Activated CD4-positive, alpha-beta T cell treated with anti-CD3 and anti-CD28 coated beads, Interleukin-2, amount 10 ng/mL, durations not matched to agents 7 days and 5 days (primary cell): ENCODE measurements at places on chromosomes 3 and 15.

GRCh38 chr3:136346486-136346885, 96.3 kb downstream of the PCCB start:
- no peaks in the 10 kb centered on the region for H3K27me3 ChIP-seq

GRCh38 chr3:116265320-116265695, 180.0 kb downstream of the LSAMP start:
- no peaks in the 10 kb centered on the region for H3K27me3 ChIP-seq
- H3K36me3 ChIP-seq, result no peaks in the 10 kb centered on the region
- H3K4me1 ChIP-seq, result no peaks in the 10 kb centered on the region
- H3K27ac ChIP-seq, result no peak overlapping the region
- no peak for DNase-seq
- no peak overlapping the region for H3K4me3 ChIP-seq

GRCh38 chr15:37130356-37130755, 30.0 kb upstream of the MEIS2 start:
- H3K36me3 ChIP-seq, result no peaks in the 10 kb centered on the region
- peaks cover 9% of the 10 kb centered on the region for H3K27me3 ChIP-seq
- no peak overlapping the region for H3K4me3 ChIP-seq
- DNase-seq, result no peak
- H3K27ac ChIP-seq, result no peak overlapping the region

DNA sequence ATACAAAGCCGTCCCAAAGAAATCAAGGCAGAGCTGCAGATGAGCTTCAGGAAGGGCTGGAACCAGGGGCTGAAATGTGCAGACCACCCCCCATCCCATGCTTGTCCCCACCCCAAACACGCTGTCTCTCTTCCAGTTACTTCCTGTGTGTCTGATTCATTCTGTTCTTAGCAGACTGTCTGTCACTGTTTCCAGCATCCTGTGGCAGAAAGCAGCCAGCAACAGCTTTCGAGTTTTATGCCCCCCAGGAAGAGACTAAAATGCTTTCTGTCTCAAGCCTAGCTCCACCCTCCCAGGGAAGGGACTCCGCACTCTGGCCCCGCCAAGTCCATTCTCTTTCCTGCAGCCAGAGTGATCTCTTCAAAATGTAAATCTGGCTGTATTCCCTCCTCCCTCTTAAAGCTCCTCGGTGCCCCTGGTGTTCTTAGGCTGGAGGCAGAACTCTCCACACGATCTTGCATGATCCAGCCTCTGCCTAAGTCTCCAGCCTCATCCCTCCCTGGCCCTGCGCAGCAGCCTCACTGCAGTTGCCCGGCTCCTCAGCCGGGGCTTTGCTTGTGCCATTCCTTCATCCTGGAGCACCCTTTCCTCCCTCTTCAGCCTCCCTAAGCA, 41.5 kb downstream of the HRH1 start:
- peak overlapping the region; percentile 84 for H3K27ac ChIP-seq
- no peak overlapping the region for H3K4me3 ChIP-seq
- H3K36me3 ChIP-seq, result no peaks in the 10 kb centered on the region
- DNase-seq, result peak; percentile 32
- no peaks in the 10 kb centered on the region for H3K27me3 ChIP-seq

GRCh38 chr15:70254311-70254869, 156.7 kb upstream of the TLE3 start:
- H3K4me1 ChIP-seq, result peaks cover 28% of the 10 kb centered on the region
- H3K27me3 ChIP-seq, result peaks cover 12% of the 10 kb centered on the region
- no peak overlapping the region for H3K27ac ChIP-seq
- H3K4me3 ChIP-seq, result no peak overlapping the region

DNA sequence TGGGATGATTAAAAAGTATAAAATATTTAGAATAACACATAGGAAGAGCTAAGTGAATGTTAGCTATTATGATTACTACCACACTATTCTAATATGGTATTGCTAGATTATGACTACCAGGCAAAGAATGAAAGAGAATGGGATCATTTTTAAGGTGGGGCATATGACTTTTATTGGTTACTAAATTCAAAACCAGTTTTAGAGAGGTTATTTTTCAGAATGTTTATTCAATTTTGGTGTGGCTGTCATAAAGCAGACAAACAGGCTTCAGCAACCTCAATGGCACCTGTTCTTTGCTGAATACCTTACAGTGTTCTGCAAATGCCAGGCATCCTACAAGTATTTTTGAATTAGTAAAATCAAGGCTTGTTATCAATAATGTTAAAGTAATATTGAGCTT, 12.8 kb downstream of the SPTSSB start:
- H3K27ac ChIP-seq, result no peak overlapping the region
- DNase-seq, result no peak
- peaks cover 37% of the 10 kb centered on the region for H3K27me3 ChIP-seq
- H3K4me3 ChIP-seq, result no peak overlapping the region
- H3K4me1 ChIP-seq, result no peaks in the 10 kb centered on the region
- H3K36me3 ChIP-seq, result no peaks in the 10 kb centered on the region

DNA sequence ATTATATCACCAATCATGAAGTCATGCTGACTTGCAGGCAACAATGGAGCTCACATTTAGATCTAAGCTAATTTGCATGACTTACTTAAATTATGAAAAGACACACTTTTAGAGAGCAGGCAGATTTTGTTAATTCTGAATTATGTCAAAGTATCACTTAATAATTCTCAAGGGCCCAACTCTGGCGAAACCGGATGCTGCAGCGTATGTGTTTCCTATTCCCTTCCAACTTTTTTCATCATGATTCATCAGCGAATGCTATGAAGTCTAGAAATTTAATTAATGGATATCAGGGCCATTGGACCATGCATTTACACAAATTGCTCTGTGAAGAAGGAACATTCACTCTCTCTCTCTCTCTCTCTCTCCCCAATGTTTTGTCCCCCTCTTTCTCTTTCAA, 63.5 kb upstream of the GOLGA8A start:
- no peak overlapping the region for H3K27ac ChIP-seq
- peaks cover 66% of the 10 kb centered on the region for H3K27me3 ChIP-seq
- no peaks in the 10 kb centered on the region for H3K36me3 ChIP-seq
- peaks cover 2% of the 10 kb centered on the region for H3K4me1 ChIP-seq

- H3K27ac ChIP-seq, result no peak overlapping the region
- DNase-seq, result no peak
- H3K27me3 ChIP-seq, result no peaks in the 10 kb centered on the region
- no peaks in the 10 kb centered on the region for H3K4me1 ChIP-seq
These were observed 308.0 kb upstream of the ATP11B start for GRCh38 chr3:182485301-182485700.

GRCh38 chr3:13166243-13167063, 93.2 kb upstream of the IQSEC1 start:
- no peak for DNase-seq
- no peak overlapping the region for H3K27ac ChIP-seq
- no peak overlapping the region for H3K4me3 ChIP-seq
- H3K27me3 ChIP-seq, result peaks cover 3% of the 10 kb centered on the region
- H3K4me1 ChIP-seq, result no peaks in the 10 kb centered on the region

GRCh38 chr3:187983484-187984124, 170.4 kb upstream of the LPP start:
- H3K4me3 ChIP-seq, result no peak overlapping the region
- DNase-seq, result no peak
- no peak overlapping the region for H3K27ac ChIP-seq
- H3K36me3 ChIP-seq, result peaks cover 16% of the 10 kb centered on the region

- peaks cover 18% of the 10 kb centered on the region for H3K4me1 ChIP-seq
- no peak for DNase-seq
- H3K4me3 ChIP-seq, result no peak overlapping the region
- no peaks in the 10 kb centered on the region for H3K36me3 ChIP-seq
- H3K27me3 ChIP-seq, result no peaks in the 10 kb centered on the region
These were observed 162.4 kb downstream of the GHSR start for GRCh38 chr3:172285844-172286243.

- DNase-seq, result no peak
- H3K27me3 ChIP-seq, result peaks cover 9% of the 10 kb centered on the region
- H3K4me3 ChIP-seq, result no peak overlapping the region
- no peaks in the 10 kb centered on the region for H3K36me3 ChIP-seq
- no peaks in the 10 kb centered on the region for H3K4me1 ChIP-seq
These were observed 203.8 kb downstream of the EPHB1 start for GRCh38 chr3:134998855-134999254.

DNA sequence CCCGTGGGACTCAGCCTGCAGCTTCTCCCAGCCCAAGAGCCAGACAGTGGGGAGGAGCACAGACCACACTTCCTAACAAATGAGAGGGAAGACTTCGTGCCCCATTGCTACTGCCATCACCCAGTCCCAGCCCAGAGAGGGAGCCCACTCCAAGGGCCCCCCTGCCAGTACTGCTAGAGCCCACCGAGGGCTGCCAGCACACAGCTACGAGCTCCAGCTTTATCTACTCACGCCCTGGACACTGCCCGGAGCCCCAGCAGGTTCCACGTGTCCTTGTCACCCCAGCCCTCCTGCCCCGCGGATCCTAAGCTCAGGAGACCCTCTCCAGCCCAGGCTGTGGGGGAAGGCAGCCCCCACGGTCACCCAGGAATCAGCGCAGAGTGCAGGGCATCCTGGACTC, 1.9 kb downstream of the GOLGA8A start:
- peaks cover 3% of the 10 kb centered on the region for H3K27me3 ChIP-seq
- peak overlapping the region; percentile 58 for H3K27ac ChIP-seq
- H3K4me3 ChIP-seq, result peak overlapping the region; percentile 87
- peaks cover 26% of the 10 kb centered on the region for H3K36me3 ChIP-seq

DNA sequence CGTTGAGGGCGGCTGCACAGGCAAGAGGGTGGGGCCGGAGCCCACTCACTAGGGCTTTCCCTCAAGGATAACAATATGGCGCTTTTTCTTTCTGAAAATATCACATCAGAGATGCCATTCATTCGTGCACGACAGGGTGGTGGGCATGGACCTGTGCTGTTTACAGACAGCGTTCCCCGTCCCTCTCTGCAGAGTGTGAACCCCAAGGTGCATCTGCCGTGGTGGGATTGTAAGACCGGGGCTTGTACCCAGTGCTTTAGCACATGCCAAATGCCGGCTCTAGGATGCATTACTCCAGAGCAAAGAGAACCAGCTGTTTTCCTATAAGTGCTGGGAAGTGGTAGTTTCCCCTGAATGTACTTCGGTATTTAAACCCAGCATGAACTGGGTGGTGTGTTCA, 37.0 kb downstream of the CHDH start:
- no peaks in the 10 kb centered on the region for H3K4me1 ChIP-seq
- no peaks in the 10 kb centered on the region for H3K27me3 ChIP-seq
- DNase-seq, result no peak
- no peaks in the 10 kb centered on the region for H3K36me3 ChIP-seq
- no peak overlapping the region for H3K4me3 ChIP-seq
- no peak overlapping the region for H3K27ac ChIP-seq

GRCh38 chr3:102179326-102180177, 255.3 kb upstream of the ZPLD1 start:
- no peaks in the 10 kb centered on the region for H3K27me3 ChIP-seq
- no peak overlapping the region for H3K4me3 ChIP-seq
- H3K36me3 ChIP-seq, result no peaks in the 10 kb centered on the region
- no peak for DNase-seq
- peaks cover 5% of the 10 kb centered on the region for H3K4me1 ChIP-seq
